Motor neuron (in vitro differentiated cells): ENCODE measurements at places on chromosomes 12 and 14.

DNA sequence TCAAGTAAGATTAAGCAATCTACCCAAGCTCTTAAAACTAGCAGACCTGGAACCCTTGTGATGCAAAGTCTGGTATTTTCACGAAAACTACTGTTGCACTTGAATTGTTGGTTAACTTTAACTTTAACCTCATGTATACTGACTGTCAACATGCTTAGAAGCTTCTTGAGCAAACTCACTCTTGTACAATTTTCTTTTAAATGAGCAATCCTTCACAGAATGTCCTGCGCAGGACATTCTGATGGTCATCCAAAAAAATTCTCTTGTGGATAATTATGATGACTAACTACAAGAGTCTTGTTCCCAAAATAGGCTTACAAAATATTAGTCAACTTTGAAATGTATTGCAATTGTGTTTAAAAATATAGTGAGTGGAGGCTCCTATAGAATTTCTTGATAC lies 54.0 kb upstream of the PDE3A start:
- ATAC-seq, result no peak

DNA sequence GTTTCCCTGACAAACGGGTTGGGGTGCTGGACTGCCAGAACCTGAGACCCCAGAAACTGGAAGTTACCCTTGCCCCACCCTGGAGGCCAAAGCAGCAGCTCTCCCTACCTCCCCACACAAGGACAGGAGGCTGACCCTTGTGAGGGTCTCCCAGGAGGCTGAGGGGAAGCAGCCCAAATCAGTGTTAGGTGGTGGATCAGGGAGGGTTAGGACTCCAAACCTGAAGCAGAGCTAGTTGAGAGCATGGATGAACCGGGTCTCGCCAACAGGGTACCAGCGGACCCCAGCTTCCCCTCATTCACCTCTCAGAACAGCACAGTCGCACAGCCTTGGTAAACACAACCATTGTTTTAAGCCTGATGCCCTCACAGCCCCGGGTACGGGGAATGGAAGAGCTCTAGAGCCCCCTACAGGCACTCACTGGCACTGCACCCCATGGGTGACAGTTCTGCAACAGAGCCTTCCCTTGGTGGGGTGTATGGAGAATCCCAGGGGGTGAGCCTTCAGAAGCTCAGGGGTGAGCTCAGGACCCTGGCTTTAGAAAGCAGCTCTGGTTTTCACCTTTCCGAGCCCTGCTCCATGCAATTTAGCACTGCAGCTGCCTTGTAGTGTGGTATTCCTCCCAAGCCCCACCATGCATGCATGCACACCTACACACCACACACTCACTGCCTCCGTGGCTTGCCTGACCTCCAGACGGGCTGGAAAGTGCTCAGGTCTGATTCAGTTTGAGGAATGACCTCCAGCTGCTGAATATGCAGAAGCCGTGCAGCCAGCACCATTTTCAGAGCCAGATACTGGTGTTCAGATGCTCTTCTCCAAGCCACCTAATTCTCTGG lies 11.2 kb downstream of the ESRRB start:
- ATAC-seq, result peak; percentile 98

DNA sequence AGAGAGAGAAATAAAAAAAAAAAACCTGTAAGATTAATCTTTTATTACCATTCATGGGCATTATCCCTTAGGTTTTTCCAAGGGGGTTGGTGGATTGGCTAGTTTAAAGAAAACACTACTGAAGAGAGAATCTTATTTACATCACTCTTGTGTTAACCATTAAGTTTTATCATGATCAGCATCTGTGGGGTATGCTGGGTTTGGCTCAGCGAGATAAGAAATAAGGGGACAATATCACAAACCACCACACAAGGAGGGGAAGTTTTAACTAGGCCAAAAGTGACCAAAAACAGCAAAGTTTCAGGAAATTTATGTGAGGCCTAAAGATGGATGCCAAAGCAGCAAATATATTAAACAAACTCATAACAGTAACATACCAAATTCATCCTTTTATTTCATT lies 548.6 kb downstream of the SLC16A7 start:
- ATAC-seq, result no peak

- no peak for ATAC-seq
Measured at GRCh38 chr14:73717266-73717665, 3.1 kb upstream of the PNMA1 start.

GRCh38 chr12:2083561-2083960 lies 30.8 kb downstream of the CACNA1C start:
- ATAC-seq, result no peak

- ATAC-seq, result peak; percentile 38
Measured at GRCh38 chr12:38328306-38328895, 11.8 kb downstream of the ALG10B start.

DNA sequence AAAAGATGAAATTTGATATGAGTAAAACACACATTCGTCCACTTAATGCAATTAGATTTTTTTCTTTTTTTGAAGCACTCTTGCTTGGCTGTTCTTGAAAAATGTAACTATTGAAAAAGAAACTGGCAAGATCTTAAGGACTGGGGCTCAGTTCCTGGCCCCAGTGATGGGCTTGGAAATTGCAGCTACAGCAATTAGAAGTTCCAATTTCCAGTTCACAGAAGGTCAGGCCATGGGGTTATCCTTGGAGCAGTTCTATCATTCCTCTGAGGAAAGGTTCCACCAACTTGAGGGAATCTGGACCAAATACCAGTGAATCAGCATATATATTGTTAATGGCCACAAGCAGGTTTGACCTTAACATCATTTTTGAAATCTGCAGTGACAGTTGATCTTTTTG lies 18.9 kb downstream of the IGF1 start:
- no peak for ATAC-seq

DNA sequence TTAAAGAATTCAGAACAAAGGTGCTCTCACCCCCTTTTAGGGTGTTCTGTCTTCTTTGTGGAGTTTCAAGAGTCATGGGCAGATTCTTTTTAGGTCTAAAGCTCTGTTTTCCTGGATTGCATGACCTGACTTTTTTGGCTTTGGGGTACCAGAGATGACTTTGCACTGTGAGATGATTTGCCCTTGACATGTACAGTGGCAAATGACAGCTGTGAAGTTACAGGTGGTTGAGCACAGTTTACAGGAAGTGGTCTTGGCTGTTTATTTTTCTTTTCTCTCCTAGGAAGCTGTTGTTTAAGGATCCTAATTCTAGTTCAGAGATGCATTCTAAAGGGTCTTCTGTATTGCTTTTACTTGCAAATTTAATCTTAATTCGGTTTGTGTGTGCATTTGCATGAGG lies 83.8 kb upstream of the METAP2 start:
- ATAC-seq, result no peak

DNA sequence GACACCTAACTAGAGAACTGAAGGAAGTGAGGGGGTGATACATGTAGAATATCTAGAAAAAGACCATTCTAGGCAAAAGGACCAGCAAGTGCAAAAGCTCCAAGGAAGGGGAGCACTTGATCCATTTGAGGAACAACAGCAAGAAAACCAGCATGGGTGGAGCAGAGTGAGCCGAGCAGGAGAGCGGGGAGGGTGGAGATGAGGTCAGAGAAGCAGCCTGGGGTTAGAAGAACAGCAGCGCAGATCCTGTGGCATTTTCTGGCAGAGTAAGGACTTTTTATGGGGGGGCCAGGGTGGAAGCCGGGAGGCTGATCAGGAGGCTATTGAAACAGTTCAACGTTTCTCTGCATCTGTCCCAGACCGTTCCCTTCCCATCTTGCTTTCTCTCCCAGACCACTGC lies 24.5 kb upstream of the TMCC3 start:
- ATAC-seq, result peak; percentile 37

DNA sequence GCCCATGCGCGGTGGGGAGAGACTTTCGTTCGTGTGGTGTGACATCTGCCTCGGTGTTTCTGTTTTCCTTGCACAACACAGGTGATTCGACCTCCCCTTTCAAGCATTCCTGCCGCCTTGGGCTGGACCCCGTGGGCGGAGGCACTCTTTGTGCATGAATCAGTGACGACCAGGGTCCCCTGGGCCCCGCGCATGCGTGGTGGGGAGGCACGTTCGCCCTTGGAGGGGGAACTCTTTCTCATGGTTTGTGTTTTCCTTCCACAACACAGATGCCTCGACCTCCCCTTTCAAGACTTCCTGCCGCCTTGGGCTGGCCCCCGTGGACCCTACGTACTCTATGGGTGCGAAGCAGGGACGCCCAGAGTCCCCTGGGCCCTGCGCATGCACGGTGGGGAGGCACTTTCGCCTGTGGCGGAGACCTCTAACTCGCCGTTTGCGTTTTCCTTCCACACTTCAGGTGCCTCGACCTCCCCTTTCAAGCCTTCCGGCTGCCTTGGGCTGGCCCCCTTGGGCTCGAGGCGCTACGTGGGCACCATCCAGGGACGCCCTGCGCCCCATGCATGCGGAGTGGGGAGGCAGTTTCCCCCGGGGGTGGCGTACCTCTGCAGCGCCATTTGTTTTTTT lies 340.9 kb downstream of the ALG10 start:
- ATAC-seq, result no peak

GRCh38 chr12:76007640-76008039 lies 23.9 kb downstream of the PHLDA1 start:
- no peak for ATAC-seq

- peak; percentile 64 for ATAC-seq
Measured at GRCh38 chr12:112928978-112929377, 9.3 kb upstream of the OAS3 start.

GRCh38 chr14:25121337-25122129 lies 71.6 kb upstream of the STXBP6 start:
- ATAC-seq, result peak; percentile 97

DNA sequence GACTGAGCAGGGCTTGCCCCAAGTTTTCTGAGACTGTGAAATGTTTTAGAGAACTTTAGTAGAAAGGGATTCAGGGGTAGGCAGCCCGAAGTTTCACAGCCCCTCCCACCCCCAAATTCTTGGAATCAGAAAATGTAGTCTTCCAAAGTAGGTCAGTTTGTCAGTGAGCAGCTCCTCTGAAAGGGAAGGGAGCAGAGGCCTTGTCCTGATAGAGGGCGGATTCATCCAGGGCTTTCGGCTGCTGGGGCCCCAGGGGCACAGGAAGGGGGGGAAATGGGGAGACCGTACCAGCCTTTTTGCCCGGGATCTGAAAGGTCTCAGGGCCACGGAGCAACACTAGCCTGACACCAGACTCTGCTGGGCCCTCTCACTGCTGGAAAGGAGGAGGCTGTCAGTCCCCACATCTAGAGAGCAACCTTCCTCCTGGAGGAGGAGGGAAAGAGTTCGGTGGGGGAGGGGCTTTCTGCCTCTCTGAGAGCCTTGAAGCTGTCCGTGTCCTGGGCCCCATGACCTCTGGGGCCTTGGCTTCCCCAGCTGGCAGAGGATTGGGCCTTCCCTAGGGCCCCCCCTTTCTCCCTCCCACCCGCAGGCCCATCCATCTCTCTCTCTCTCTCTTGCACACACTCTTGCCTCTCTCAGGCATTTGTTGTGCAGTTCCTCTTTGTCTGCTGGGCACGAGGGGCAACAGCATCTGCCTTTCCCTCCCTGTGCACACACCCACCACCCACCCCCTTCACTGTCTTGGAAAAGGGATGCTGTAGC lies at the start of gene IKZF4:
IKZF4 (plus strand) TSS at position 621 of the 762 bp plus-strand sequence. CDS start 451 bp downstream, outside the sequence.
- ATAC-seq, result peak; percentile 77

DNA sequence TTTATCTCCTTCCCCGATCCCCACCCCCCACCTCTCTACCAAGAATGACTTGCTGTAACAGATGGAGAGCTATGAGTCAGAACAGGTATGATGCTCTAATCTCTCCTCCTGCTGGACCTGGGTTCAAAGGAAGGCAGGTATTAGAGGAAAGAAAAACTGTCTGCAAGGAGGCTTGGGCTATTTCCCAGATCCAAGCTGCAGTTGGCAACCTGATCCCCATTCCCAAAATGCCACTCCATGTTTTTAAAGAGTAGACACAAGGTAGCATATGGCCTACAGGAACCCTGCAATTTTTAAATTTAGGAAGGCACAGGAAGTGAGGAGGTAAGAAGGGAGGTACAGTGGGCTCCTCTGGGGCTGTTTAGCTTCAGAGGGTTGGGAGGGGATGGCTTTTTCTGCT lies 33.0 kb downstream of the SRRM4 start:
- no peak for ATAC-seq

DNA sequence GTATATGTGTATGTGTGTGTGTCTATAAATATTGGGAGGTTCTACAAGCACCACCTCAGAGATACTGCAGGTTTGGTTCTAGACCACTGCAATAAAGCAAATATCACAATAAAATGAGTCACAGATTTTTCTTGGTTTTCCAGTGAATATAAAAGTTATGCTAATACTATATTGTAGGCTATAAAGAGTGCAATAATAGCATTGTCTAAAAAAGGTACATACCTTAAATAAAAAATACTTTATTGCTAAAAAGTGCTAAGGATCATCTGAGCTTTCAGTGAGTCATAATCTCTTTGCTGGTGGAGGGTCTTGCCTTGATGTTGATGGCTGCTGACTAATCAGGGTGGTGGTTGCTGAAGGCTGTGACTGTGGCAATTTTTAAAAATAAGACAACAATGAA lies 111.1 kb downstream of the VEZT start:
- no peak for ATAC-seq

GRCh38 chr14:54637270-54638134 lies 70.6 kb downstream of the SAMD4A start:
- ATAC-seq, result peak; percentile 46

- no peak for ATAC-seq
Measured at GRCh38 chr12:49328816-49329215, 5.8 kb downstream of the TROAP start.

GRCh38 chr14:74502236-74503019 lies 8.9 kb downstream of the ISCA2 start:
- peak; percentile 20 for ATAC-seq

- no peak for ATAC-seq
Measured at GRCh38 chr12:42919691-42920090, 330.1 kb upstream of the PRICKLE1 start.

DNA sequence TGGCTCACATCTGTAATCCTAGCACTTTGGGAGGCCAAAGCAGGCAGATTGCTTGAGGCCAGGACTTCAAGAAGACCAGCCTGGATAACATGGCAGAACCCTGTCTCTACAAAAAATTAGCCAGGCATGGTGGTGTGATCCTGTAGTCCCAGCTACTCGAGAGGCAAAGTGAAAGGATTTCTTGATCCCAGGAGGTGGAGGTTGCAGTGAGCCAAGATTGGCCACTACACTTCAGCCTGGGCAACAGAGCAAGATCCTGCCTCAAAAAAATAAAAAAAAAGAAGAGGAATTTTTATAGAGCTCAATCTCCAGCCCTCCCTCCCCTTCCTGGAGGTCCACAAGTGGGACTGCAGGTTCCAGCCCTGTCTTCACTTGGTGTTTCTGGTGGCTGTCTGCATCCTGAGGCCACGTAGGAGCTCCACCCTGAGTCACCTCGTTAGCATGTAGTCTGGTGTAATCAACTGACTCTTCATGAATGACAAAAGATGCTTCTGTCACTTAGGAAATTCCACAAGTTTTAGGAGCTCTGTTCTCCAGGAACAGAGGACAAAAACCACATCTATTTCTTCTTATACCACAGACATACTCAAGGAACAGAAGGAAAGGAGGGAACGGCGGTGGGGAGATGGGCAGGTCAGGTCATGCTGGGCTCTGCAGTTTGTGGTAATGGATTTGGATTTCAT lies 16.2 kb downstream of the CCDC62 start:
- no peak for ATAC-seq
